Activated CD4-positive, alpha-beta T cell treated with anti-CD3 and anti-CD28 coated beads for 24 hours (primary cell): ENCODE measurements at places on chromosomes 4 and X.

- DNase-seq, result no peak
Measured at GRCh38 chr4:121736735-121737351, 28.1 kb downstream of the SMIM43 start.

GRCh38 chr4:161564230-161564834 lies 599.5 kb downstream of the FSTL5 start:
- DNase-seq, result no peak

- DNase-seq, result no peak
Measured at GRCh38 chr4:3307891-3308575, 15.2 kb downstream of the RGS12 start.

DNA sequence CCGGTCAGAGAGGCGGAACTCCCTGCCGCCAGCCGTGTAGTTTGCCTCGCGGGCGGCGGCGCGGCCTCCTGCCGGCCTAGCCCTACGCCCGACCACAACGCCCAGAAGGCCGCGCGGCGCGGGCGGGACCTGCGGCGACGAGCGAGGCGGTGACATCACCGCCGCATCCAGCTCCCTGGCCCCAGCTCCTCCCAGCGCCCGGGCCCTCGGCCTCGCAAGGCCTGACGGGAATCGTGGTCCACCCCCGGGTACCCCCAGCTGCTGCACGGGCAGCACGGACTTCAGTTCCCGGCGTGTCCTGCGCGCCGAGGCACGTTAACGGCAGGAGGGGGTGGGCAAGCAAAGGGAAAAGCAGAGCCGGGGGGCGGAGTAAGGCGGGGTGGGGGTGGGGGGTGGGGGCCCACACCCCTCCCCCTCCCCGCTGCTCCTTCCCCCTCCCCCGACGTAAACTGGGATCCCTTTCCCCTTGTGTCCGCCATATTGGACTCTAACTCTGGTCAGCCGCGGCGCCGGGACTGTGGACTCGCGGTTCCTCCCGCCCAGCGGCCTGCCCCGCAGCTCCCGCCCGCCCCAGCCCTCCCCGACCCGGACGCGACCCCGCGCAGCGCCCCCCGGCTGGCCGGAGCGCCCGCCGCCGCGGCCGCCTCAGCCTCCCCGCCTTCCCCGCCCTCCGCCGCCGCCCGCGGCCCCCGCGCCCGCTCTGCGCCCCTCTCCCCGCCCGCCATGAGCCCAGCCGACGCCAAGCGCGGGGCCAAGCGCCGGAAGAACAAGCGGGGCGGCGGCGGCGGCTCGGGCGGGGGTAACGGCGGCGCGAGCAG lies at the start of gene FAM193A:
Gene FAM193A (plus strand): TSS at position 455 of the 818 bp plus-strand sequence. CDS start 269 bp downstream, at position 724.
- DNase-seq, result peak; percentile 96

- no peak for DNase-seq
Measured at GRCh38 chr4:111540671-111541070, 604.6 kb upstream of the FAM241A start.

GRCh38 chr4:7894098-7894676 lies 45.5 kb downstream of the AFAP1 start:
- DNase-seq, result no peak

- no peak for DNase-seq
Measured at GRCh38 chr4:153788413-153789276, at the start of gene SFRP2. TSS of gene SFRP2 (minus strand) at chr4:153789083. CDS start at chr4:153788835, 248 bp downstream.

- DNase-seq, result no peak
Measured at GRCh38 chr4:156223985-156224384, 270.3 kb upstream of the CTSO start.

DNA sequence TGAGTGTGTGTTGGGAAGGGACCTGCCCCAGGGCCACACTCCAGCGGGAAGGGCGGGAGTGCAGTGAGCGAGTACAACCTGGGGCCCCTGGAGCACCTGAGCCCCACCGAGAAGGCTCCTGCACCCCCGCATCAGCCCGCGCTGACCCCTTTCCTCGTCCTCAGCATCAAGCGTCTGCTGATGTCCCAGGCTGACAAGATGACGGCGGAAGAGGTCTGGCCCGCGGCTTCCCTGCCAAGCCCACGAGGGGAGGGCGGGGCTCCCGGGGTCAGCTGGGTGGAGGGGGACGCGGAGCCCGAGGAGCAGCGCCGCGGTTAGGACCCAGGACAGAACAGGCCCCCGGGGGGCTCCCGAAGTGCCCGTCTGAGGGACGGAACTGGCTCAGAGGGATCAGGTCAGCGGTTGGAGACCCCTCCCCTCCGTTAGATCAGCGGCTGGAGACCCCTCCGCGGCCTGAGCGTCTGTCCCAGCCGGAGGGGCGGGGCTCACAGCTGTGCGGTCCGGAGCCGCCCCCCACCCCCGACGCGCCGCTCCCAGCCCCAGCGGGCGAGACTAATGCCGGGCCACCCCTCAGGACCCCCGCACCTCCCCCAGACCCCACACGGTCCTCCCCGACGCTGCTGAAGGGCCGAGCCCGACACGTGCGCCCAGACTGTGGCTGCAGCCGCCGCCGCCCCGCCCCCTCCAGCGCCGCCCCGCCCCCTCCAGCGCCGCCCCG lies 6.7 kb downstream of the MYL5 start:
- no peak for DNase-seq

DNA sequence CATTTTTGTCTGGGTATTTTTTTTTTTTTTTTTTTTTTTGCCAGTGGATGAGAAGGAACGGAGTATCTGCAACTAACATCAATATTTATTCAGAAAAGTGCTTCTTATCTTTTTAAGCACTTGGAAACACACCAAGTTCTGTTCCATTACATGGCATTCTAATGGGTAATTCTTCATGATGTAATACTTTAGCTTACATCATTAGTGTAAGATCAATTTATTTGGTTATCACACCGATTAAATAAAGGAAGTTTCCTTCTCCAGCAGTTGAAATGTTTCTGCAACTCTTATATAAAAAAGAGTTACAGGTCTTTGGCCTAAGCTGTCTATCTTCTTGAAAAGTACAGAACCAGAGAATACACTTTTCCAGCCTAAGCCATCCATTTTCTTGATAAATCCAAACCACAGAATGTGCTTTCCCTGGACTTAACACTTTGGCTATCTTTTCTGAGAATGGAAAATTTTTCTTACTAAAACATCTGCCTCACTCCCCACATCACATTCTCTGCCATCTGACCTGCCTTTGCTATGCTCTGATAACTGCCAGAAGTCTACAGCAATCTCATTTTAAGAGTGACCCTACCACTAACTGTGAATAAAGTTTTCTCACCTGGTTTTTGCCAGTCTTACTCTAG lies 191.9 kb upstream of the MAB21L2 start:
- no peak for DNase-seq

- DNase-seq, result no peak
Measured at GRCh38 chr4:14700083-14700482, 302.2 kb upstream of the CPEB2 start.

GRCh38 chr4:182265881-182266280 lies 22.7 kb downstream of the TENM3 start:
- no peak for DNase-seq

- DNase-seq, result no peak
Measured at GRCh38 chrX:72046447-72046846, 85.3 kb downstream of the RTL5 start.

GRCh38 chr4:120056246-120056645 lies 10.4 kb downstream of the MAD2L1 start:
- no peak for DNase-seq

DNA sequence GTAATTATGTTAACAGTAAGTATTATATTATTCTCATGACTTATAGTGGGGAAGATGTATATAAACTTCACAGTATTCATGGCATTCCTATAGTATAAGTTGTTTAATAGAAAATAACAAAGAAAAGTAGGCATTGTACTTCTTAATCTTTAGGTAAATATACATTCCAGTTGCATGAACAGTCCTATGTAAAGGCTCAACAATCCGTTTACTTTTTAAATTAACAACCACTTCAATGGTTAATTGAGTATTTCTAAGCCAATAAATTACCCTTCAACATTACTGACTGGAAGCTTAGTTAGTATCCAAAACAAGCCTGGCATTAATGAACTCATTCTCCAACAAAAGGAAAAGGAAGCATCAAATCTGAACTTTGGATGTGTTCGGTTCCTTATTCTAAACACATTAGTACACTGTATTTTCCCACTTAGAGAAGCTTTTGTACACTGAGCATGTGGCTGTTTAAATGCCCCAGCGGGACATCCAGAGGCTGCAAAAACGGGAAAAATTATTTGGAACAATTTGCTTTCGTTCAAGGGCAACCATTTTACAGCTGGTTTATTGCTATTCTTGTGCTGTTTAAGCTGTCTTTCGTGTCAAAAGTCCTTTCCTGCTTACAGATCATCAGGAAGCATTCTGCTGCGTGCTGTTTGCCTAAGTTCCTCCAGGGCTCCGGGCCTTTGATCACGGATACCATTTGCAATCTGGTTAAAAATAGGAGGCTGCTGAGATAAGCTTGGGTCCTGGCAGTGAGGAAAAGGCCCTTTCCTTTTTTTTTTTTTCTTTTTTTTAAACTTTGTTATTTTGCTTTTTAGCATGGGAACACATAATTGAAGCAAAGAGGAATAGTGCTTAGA lies 460.3 kb downstream of the SPRY1 start:
- no peak for DNase-seq

GRCh38 chr4:19831644-19832285 lies 419.9 kb upstream of the SLIT2 start:
- no peak for DNase-seq

DNA sequence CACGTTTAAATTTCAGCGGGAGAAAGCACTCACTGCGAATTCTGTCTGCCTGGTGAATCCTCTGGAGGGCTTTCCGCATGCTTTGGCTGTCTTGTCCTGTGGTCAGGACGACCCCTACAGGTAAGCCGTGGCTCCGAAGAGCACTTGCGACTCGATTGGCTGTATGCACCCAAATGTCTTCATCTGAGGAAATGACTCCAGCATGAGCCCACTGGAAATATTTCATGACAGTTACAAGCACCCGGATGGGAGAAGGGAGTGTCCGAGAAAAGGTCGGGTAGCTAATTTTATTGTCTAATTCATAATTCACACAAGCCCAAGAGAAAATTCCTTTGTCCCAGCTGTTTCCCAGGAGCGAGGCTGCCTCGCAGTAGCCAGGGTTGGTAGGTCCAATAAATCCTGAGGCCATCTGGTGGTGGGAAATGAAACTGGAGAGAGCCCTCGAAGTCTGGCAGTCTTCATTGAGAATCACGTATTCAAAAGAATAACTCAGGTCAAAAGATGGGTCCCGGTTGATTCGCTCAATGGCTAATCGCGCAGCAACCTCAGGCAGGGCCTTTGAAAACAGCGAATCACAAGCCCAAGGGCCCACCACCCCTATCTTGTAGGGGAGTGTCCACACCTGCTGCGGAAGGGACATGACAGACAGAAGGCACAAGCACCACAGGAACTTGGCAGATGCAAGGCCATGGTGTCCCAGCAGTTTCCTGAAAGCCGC lies 6.6 kb downstream of the GUCY2F start:
- DNase-seq, result no peak

DNA sequence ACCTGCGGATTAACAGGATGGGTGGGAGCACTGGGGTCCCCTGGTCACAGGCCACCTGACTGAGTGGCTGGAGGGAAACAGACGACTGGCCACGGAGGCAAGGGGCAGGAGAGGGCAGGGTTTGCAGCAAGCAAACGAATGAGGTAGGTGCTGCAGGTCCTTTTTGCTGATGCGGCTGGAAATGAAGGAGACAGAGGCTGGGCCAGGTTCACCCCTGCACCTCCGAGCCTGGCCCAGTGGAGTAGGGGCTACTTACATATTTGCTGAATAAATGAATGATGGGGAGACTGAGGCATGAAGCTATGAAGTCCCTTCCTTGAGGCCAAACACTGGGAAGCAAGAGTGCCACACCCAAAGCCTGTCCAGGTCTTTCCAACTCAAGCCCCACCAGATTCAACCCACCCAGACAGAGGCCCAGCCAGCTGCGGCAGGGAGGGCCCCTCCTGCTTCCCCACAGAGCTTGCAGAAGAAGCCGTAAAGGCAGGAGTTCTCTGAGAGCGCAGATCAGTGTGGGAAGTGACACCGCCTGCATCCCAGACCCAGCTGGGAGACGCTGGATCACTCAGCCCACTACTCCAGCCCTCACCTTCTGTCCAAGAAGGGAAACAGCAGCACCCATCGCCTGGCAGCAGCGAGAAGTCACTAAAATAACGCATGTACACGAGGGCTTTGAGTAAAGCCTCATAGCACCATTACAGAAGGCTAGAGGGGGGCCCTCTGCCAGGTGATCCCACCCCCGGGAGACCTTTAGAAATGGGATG lies 36.1 kb upstream of the C4orf50 start:
- no peak for DNase-seq

GRCh38 chr4:21991562-21991961 lies 43.0 kb upstream of the KCNIP4 start:
- no peak for DNase-seq
